ENCODE measurements at places on chromosomes 4 and X.

DNA sequence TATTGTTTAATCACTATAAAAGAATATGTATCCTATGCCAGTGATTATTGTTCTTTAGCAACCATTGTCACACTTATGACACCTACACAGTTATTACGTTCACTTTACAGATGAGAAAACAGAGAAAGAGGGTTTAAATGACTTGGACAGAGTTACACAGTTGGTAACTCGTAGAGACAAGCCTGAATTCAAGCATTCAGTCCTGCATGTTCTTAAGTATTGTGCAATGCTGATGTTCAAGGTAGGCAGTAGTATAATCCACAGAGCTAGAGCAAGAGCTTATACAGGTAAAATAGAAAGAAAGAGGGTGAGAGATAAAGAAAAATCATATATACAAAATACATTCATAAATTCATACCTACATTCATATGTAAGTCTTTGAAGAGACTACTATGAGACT, 249.8 kb upstream of the ANXA10 start:
- DNase-seq, result no peak

DNA sequence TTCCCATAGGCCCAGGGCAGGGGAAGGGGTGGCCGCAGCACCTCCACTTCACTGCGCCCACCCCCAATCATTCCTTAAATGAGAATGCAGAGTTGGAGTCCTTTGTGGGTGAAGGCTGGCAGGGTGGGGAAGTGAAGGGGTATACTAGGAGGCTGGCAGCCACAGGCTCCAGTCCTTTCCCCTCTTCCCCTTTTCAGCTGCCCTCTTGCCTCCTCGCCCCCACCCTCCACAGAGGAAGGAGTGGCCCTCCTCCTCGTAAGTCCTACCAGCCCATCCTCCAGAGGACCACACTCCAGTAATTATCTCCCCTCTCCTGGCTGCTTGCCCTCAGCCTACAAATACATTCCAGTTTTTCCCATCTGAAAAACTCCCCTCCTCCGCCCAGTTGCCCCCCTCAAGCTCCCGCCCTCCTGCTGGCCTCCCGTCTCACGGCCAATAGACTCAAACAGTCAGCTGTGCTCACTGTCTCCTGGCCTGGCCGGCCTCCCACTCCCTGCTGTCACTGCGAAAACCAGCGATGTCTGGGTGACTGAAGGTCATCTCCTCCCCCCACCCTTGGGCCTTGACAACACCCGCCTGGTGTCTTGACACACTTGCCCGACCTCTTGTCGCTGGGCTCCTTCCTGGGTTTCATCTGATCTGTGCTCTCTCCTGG, 38.8 kb downstream of the EFNB1 start:
- no peak for DNase-seq

GRCh38 chr4:11765849-11766453, 337.3 kb upstream of the HS3ST1 start:
- DNase-seq, result peak; percentile 11

- peak; percentile 82 for DNase-seq
These were observed 33.0 kb upstream of the KIAA0232 start for GRCh38 chr4:6749340-6750171.

All from foreskin fibroblast (primary cell).